IPS DF 19.7 (cell line): ENCODE measurements at places on chromosomes 2 and 18.

- DNase-seq = no peak
Measured at GRCh38 chr2:47238638-47239037, 83.5 kb upstream of the STPG4 start.

DNA sequence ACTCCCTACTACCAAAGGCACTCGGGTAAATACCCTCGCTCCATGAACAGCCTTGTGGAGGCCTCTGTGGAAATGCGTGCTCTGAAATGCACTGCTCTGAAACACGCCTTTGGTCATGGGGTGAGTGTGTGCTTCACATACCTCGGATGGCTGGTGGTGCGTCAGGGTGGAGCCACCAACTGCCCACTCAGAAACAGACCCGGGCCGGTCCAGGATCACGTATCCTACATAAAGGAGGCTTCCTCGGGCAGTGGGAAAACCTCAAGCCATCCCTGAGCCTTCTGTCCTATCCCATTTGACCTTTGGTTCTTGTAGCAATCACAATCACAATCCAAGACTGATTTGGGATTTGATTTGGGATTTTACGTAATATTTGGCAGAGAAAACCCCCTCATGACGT, 53.5 kb upstream of the ZNF516 start:
- DNase-seq = no peak

GRCh38 chr2:68044099-68044498, 18.7 kb downstream of the C1D start:
- no peak for DNase-seq

GRCh38 chr2:218781691-218782527, at the start of gene CYP27A1:
Gene CYP27A1 (plus strand): TSS chr2:218782147. CDS start chr2:218782183, 36 bp downstream.
- DNase-seq = no peak

DNA sequence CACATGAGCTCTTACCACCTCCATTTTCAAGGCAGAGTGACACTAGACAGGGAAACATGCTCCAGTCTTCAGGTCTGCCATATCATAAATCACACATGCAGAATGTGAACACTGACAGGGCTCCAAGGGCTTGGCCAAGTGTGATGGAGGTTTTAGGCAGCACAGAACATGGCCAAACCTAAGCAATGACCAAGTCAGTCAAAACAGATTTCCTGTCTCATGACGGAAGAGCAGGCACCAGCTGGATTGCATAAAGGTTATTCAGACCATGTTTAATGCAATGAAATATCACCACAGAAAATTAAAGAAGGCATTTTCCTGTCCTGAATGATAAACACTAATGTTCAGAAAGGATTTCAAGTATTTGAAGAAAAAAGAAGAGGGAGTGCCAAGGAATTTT, 72.5 kb downstream of the SUMO1 start:
- no peak for DNase-seq

GRCh38 chr2:237773826-237774225, 24.8 kb upstream of the RBM44 start:
- DNase-seq = no peak

DNA sequence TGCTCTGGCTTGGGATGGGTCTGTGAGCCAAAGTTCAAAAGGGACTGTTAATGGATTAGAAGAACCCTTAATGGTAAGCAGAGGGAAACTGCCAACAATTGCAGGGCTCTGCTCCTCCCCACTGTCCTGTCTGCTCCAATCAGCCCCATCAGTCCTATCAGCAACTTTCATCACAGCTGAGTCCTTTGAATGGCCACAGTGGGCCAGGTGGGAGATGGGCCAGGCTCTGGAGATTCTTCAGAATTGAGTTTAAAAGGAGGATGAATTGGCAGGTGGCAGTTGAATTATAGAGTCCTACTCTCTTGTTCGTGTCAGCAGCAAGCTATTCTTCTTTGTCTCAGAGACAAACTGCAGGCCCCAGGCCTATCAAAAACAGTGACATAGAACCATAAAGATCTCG, 573.9 kb downstream of the EPHA4 start:
- no peak for DNase-seq

DNA sequence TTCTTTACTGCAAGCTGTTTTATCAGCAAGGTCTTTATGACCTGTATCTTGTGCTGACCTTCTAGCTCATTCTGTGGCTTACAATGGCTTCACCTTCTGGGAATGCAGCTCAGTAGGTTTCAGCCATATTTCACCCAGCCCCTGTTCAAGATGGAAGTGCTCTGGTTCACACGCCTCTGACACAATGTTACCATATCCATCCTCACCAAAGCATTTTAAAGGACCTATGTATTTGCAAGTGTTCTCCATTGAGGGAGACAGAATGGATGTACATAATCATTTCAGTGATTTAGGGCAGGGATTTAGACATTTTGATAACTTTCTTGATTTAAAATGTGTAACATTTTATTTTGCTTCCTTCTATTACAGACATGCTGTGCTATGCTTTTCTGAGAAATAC, 182.3 kb upstream of the FN1 start:
- no peak for DNase-seq

- DNase-seq = no peak
Measured at GRCh38 chr2:62660582-62661262, 44.8 kb upstream of the EHBP1 start.

- DNase-seq = no peak
Measured at GRCh38 chr2:39733070-39733674, 45.9 kb downstream of the THUMPD2 start.
